HFFc6 (cell line): ENCODE measurements at places on chromosomes 1 and 21. TPM values are rescaled to one million over a fixed set of nuclear protein-coding genes. Genes with fewer than 3 reads are reported as not detected.

GRCh38 chr1:234484218-234484617 lies 5.2 kb upstream of the TARBP1 start:
- DNase-seq, result no peak

- no peak for DNase-seq
Observed at GRCh38 chr21:38740090-38740489, 65.6 kb upstream of the ETS2 start.

DNA sequence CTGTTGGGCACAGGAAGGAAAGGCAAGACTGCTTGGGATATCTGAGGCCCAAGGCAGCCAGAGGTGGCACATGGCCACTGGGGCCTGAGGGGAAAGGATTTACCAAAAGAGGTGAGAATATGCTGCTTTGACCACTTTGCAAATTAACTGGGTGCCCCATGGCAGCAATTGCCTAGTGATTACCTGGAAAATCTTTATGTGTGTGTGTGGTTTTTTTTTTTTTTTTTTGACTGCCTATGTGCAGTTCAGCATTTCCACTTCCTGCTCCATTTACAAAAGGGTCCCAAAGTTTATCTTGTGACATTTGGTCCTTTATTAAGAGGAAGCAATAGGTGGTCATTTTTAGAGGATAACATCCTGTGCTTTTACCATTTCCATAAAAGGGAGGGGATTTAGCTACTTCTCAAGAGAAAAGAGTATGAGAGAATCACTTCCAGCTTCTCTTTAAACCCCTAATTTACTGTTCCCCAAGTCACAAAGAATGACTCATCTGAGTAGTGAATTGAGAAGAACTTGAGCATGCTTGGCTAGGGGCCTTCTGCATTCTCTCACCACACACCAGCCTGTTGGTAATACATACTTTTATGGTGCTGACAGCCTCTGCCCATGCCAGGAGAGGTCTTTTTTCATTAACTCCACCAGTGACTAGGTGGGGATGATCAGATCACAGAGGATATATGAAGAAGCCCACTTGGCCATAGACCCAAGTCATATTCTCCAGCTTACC lies 52.1 kb downstream of the SYDE2 start:
- peak; percentile 73 for DNase-seq

Gene GSTM1
- 15.3 to 50.1 TPM (median 18.0 TPM) in 3 replicates for total RNA-seq
